Sigmoid colon (tissue), 7 donors: ENCODE measurements at places on chromosomes 2 and 18. TPM values are rescaled to one million over a fixed set of nuclear protein-coding genes. Genes with fewer than 3 reads are reported as not detected.

The NOP58 gene
- total RNA-seq, result 40.0 TPM

The MRO gene
- 0.49 TPM for total RNA-seq

The ACMSD gene
- total RNA-seq, result not detected

The ASTL gene
- not detected for total RNA-seq

GRCh38 chr2:230775737-230776136, 63.1 kb downstream of the CAB39 start:
- H3K27me3 ChIP-seq, result no peaks in the 10 kb centered on the region
- no peaks in the 10 kb centered on the region for H3K36me3 ChIP-seq
- no peak for DNase-seq
- H3K27ac ChIP-seq, result no peak overlapping the region

The LRATD1 gene
- 4.4 TPM for total RNA-seq

The ZNF638 gene
- 175 TPM for total RNA-seq

GRCh38 chr2:97707362-97708047, 5.9 kb upstream of the ZAP70 start:
- no peaks in the 10 kb centered on the region for H3K36me3 ChIP-seq
- no peak overlapping the region for H3K27ac ChIP-seq
- H3K4me1 ChIP-seq, result no peaks in the 10 kb centered on the region
- H3K27me3 ChIP-seq, result no peaks in the 10 kb centered on the region
- peak; percentile 56 for DNase-seq
- H3K4me3 ChIP-seq, result no peak overlapping the region

GRCh38 chr18:59736061-59736460, 38.8 kb upstream of the CCBE1 start:
- no peaks in the 10 kb centered on the region for H3K4me1 ChIP-seq
- no peaks in the 10 kb centered on the region for H3K36me3 ChIP-seq
- H3K27ac ChIP-seq, result no peak overlapping the region
- no peak overlapping the region for H3K4me3 ChIP-seq
- no peak for DNase-seq
- no peaks in the 10 kb centered on the region for H3K27me3 ChIP-seq

The ALPI gene
- not detected for total RNA-seq

DNA sequence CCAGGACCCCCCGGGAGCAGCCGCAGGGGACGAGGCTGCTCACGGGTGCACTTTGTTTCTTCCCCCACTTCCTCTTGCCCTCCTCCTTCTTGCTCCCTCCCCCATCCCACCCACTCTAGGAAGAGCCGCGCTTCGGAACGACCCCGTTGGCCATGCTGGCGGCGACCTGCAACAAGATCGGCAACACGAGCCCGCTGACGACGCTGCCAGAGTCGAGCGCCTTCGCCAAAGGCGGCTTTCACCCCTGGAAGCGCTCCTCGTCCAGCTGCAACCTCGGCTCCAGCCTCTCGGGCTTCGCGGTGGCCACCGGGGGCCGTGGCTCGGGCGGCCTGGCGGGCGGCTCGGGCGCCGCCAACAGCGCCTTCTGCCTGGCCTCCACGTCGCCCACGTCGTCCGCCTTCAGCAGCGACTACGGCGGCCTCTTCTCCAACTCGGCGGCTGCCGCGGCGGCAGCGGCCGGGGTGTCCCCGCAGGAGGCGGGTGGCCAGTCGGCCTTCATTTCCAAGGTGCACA, 1.3 kb downstream of the SP9 start:
- H3K27ac ChIP-seq, result no peak overlapping the region
- no peaks in the 10 kb centered on the region for H3K36me3 ChIP-seq
- H3K4me1 ChIP-seq, result no peaks in the 10 kb centered on the region
- peaks cover 100% of the 10 kb centered on the region for H3K27me3 ChIP-seq
- peak overlapping the region; percentile 26 for H3K4me3 ChIP-seq

The PLCD4 gene
- 10.9 TPM for total RNA-seq

DNA sequence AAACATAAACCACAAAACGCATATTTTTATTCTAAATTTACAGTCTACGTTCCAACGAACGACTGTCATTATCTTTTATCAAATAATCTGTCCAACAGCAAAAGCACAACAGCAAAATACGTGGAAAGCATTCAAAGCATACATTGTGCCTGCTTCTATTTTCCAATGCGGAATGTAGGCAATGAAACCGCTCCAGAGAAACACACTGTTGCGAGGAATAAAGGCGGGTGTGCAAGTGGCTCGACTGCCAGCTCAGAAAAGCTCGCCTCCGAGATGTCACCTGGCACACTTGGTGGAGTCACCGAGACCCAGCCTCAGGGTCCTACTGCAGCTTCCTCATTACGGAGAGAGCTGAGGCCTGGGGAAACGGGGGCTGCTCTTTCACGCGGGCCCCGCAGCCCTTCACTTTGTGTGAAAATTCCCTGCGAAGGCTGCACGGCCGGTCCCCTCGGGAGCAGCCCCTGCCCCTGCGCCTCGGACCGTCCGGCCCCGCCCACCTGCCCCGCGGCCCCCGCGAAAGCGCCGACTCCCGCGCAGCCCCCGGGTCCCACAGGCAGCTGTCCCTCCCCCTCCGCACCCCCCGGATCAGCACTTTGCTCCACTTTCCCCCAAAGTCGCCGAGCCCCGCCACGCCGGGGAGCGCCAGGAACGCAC, 752 bp downstream of the MGAT4A start:
- H3K4me3 ChIP-seq, result peak overlapping the region; percentile 79
- H3K4me1 ChIP-seq, result peaks cover 40% of the 10 kb centered on the region
- H3K36me3 ChIP-seq, result no peaks in the 10 kb centered on the region
- no peaks in the 10 kb centered on the region for H3K27me3 ChIP-seq

DNA sequence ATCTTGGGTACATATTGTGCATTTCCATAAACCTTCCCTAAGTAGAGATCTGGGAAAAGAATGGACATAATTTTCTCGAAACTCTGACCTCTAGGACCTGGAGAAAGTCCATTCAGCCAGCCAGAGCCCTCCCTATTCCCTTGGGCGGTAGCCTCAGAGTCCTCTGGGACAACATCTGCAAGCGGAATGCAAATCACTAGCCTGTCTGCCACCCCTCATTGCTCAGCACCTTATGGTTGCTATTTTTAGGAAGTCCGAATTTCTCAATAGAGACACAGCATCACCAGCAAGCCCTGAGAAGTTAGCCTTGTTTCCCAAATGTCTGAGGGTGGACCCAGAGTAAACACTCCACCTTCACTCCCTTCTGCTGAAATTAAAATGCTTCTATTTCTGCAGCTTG, 17.6 kb upstream of the CD28 start:
- H3K4me3 ChIP-seq, result no peak overlapping the region
- H3K36me3 ChIP-seq, result no peaks in the 10 kb centered on the region
- H3K4me1 ChIP-seq, result peaks cover 3% of the 10 kb centered on the region
- no peak for DNase-seq
- no peak overlapping the region for H3K27ac ChIP-seq

DNA sequence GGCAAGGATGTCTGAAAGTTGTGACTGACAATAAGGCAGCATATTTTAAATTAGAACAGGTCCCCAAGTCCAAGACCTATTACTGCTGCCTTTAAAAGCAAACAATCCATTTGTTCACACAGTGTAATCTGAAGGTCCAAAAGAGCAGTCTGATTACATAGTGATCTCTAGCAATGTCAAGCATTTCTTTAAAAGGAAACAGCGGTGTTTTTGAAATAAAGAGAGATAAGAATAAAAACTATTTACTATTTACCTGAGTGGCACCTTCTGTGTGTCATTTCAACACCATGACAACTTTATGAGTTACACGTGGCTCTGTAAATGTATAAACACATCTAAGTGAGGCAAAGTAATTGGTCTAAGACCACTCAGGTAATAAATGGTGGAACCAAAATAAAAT, 1009.9 kb upstream of the CNTNAP5 start:
- H3K4me1 ChIP-seq, result no peaks in the 10 kb centered on the region
- H3K4me3 ChIP-seq, result no peak overlapping the region
- no peak for DNase-seq
- no peaks in the 10 kb centered on the region for H3K36me3 ChIP-seq
- H3K27me3 ChIP-seq, result no peaks in the 10 kb centered on the region

The CYP27A1 gene
- total RNA-seq, result 21.9 TPM

- H3K4me1 ChIP-seq, result no peaks in the 10 kb centered on the region
- no peaks in the 10 kb centered on the region for H3K27me3 ChIP-seq
- H3K27ac ChIP-seq, result no peak overlapping the region
- no peaks in the 10 kb centered on the region for H3K36me3 ChIP-seq
- DNase-seq, result no peak
- H3K4me3 ChIP-seq, result no peak overlapping the region
These were observed 171.8 kb upstream of the PIK3C3 start for GRCh38 chr18:41783065-41783818.

- H3K4me3 ChIP-seq, result no peak overlapping the region
- H3K27me3 ChIP-seq, result no peaks in the 10 kb centered on the region
- H3K36me3 ChIP-seq, result no peaks in the 10 kb centered on the region
- no peak overlapping the region for H3K27ac ChIP-seq
- H3K4me1 ChIP-seq, result no peaks in the 10 kb centered on the region
These were observed 296.5 kb downstream of the DCC start for GRCh38 chr18:52636536-52636935.

DNA sequence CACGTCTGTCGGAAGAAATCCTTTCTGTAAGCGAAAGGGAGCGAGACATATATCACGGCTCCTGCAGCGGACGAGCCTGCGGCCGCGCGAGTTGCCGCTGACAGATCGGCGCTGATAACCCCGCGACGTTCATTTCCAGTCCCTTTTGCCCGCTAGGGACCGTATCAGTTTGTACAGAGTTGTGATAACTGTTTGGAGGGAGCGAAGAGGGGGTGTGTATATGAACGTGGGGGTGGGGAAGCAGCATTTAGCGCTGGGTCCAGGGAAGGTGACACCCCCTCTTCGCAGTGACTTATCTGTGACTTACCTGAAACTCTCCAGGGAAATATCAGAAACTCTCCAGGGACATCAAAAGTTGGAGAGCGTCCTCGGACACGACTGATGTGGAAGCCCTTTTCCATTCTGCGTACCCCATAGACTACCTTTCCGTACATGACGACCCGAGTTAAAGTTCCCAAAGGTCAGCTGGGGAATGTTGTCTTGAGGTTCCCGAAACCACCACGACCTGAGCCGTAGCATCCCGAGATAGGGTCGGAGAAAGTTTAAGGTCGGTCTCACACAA, 948 bp upstream of the GATA6 start:
- H3K4me1 ChIP-seq, result peaks cover 46% of the 10 kb centered on the region
- peak overlapping the region; percentile 57 for H3K4me3 ChIP-seq
- no peaks in the 10 kb centered on the region for H3K36me3 ChIP-seq
- H3K27me3 ChIP-seq, result peaks cover 96% of the 10 kb centered on the region
- peak overlapping the region; percentile 80 for H3K27ac ChIP-seq

GRCh38 chr18:24470022-24470618, 9.7 kb downstream of the HRH4 start:
- no peak for DNase-seq
- no peaks in the 10 kb centered on the region for H3K27me3 ChIP-seq
- no peaks in the 10 kb centered on the region for H3K4me1 ChIP-seq
- H3K27ac ChIP-seq, result no peak overlapping the region
- no peak overlapping the region for H3K4me3 ChIP-seq

GRCh38 chr2:72278046-72278445, 130.4 kb upstream of the CYP26B1 start:
- no peaks in the 10 kb centered on the region for H3K27me3 ChIP-seq
- no peak for DNase-seq
- no peak overlapping the region for H3K4me3 ChIP-seq
- H3K27ac ChIP-seq, result no peak overlapping the region
- H3K4me1 ChIP-seq, result no peaks in the 10 kb centered on the region

The CSRNP3 gene
- 5.4 TPM for total RNA-seq

DNA sequence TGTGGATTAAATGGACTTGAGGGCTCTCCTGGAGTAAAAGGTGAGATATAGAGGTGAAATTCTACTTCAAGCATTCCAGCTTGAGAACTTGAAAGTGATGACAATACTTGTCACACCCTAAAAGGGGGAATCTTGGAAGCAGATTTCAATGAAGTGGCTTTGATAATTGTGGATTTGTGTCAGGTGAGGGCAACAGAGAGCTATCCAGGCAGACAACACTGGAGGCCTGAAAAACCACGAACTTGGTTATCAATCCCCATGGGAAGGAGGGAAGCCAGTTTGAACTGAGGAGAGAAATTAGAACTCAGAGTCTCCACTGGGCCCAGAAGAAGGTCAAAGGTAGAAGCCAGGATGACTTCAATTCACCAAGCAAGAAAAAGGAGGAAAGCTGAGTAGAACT, 263.9 kb downstream of the FIGN start:
- H3K36me3 ChIP-seq, result no peaks in the 10 kb centered on the region
- H3K4me1 ChIP-seq, result no peaks in the 10 kb centered on the region
- no peak overlapping the region for H3K27ac ChIP-seq
- H3K4me3 ChIP-seq, result no peak overlapping the region
- DNase-seq, result no peak

DNA sequence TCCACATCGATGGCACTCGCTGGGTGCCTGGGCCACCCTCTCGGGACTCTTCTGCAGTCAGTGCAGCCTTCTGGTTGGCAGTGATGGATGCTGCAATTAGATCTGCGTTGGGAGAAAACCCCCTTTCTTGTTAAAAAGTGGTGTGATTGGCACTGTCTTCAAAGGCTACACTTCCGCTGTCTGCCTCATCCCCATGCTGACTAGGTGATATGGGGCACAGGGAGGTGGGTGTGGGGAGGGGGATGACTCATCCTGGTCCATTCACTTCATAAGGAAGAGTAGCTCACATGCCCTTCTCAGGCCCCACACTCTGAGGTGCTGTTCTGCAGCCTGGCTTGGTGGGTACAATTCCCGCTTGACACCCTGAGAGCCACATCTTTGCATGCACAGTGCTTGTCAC, 77.4 kb downstream of the THNSL2 start:
- no peaks in the 10 kb centered on the region for H3K36me3 ChIP-seq
- no peak for DNase-seq
- H3K4me3 ChIP-seq, result no peak overlapping the region
- no peak overlapping the region for H3K27ac ChIP-seq

The PLCL1 gene
- total RNA-seq, result 13.6 TPM

DNA sequence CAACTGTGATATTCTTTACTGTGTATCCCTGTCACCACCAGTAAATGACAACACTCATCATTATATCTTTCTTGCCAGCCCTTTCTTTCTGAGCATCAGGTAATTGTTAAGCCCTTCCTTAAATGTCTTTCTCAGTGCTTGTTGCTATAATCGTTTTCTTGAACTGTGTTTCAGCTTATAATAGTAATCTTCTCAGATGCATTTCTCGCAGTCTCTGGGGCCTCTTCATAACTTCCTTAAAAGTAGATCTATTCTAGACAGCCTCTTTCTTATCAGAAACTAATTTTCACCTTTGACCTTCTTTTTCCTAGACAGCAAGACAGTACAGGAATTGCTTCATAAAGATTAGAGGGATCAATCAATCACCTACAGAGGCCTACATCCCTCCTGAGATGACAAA, 648.1 kb downstream of the CPS1 start:
- no peaks in the 10 kb centered on the region for H3K36me3 ChIP-seq
- H3K4me1 ChIP-seq, result no peaks in the 10 kb centered on the region
- H3K27me3 ChIP-seq, result no peaks in the 10 kb centered on the region
- H3K27ac ChIP-seq, result no peak overlapping the region
- DNase-seq, result no peak

GRCh38 chr2:68720665-68721064, 13.9 kb upstream of the ARHGAP25 start:
- H3K27me3 ChIP-seq, result no peaks in the 10 kb centered on the region
- H3K27ac ChIP-seq, result no peak overlapping the region
- no peaks in the 10 kb centered on the region for H3K4me1 ChIP-seq
- DNase-seq, result no peak
- H3K36me3 ChIP-seq, result no peaks in the 10 kb centered on the region
- no peak overlapping the region for H3K4me3 ChIP-seq

The TEKT4 gene
- not detected for total RNA-seq

GRCh38 chr18:63199743-63200241, 119.8 kb downstream of the BCL2 start:
- no peaks in the 10 kb centered on the region for H3K36me3 ChIP-seq
- H3K4me1 ChIP-seq, result no peaks in the 10 kb centered on the region

- H3K4me3 ChIP-seq, result no peak overlapping the region
- H3K27ac ChIP-seq, result no peak overlapping the region
- no peaks in the 10 kb centered on the region for H3K4me1 ChIP-seq
- DNase-seq, result no peak
- no peaks in the 10 kb centered on the region for H3K27me3 ChIP-seq
These were observed 291.3 kb upstream of the TANK start for GRCh38 chr2:160868891-160869290.
